Heart left ventricle (tissue), 16 donors: ENCODE measurements at places on chromosomes 16 and 17.

DNA sequence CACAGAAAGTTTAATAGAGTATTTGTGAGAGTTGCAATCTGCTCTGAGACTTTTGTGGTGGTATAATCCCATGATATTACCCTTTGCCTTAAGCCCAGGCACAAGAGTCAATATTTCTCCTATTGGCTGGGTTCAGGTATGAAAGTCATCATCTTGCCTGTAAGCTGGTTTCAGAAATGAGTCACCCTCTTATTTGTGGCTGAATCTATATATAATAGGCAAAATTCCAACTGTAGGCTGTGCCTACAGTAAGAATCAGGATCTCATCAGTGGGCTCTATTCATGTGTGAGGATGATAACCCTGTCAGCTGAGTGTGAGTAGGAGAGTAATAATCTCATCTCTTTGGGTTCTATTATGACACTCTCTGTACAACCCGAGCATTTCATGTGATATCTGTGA is 2103.1 kb downstream of the TP53TG3F start:
- no peak for DNase-seq

DNA sequence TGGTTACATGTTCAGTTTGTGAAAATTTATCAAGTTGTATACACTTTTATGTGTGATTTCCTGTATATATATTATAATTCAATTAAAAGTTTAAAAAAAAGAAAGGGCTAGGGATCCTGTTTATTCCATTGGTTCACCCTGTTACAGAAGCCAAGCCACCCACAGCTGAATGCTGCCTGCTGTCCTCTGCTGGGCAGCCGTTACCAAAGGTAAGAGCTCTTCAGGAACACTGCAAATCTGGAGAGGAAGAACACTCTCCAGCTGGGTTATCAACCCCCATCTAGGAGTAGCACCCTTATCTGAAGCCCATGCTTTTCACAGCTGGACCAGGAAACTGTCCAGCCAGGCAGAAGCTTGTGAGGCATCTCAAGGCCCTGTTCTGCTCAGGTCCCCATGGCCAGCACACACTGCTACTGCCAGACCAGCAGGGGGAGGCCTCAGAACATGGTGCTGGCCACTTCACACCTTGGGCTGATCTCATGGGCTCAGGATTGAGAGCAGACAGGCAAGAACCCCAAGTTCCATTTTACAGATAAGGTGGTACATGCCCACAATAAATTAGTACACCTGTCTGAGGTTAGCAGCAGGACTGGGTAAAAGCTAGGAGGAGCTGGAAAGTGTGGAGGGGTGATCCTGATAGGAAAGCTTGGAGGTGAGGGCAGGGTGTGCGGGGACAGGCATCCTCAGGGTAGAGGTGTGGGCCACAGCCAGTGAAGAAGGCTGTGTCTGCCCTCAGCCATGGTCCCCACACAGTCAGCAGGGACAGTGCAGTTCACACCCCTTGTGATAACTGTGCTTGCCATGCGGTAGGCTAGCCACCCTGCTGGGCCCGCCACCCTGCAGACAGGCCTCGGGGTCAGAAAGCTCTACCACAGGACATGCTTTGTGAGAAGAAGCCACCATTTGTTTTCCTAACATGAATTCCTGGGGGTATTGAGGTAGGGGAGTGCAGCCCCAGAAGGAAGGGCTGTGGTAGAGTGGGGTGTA is 54.3 kb upstream of the SREBF1 start:
- DNase-seq, result no peak

DNA sequence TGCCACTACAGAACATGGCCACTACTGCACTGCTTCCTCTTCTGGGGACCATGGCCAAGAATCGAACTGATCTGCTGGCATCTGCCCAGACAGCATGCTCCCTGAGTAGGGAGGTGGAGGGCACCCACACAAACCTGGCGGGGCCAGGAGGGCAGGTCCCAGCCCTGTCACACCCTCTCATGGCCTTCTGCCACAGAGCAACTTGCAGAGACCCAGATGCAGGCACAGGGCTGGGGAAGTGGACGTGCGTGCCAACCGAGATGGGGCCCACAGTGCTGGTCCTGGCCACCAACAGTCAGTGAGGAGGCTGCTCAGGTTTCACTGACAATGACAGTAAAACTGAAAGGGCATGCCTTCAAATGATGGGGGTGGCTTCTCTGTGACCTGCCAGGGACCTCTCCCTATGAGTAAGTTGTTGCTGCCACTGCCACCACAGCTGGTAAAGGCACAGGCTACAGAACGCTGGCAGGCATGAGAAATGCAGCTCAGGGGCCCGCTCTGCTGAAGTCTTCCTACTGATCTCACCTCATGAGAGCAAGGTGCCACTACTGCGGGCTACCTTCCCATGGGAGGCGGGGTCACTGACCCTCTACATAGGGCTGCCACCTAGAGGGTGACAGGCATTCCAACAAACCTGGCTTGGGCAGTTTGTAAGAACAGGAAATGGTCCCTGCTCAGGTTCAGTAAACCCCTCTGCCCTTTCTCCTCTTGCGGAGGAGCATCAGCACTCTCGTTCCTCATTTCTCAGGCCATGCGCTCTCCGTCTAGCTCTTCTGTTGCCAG is 15.5 kb downstream of the HIC1 start:
- no peak for DNase-seq

GRCh38 chr17:38403491-38403890 is 24.8 kb upstream of the ARHGAP23 start:
- DNase-seq, result no peak

GRCh38 chr16:56258508-56259424 is 67.5 kb downstream of the GNAO1 start:
- DNase-seq, result no peak

GRCh38 chr16:51831595-51832367 is 680.7 kb upstream of the SALL1 start:
- DNase-seq, result no peak

- peak; percentile 72 for DNase-seq
These were observed 20.5 kb downstream of the CDC42EP4 start for GRCh38 chr17:73291260-73291801.

DNA sequence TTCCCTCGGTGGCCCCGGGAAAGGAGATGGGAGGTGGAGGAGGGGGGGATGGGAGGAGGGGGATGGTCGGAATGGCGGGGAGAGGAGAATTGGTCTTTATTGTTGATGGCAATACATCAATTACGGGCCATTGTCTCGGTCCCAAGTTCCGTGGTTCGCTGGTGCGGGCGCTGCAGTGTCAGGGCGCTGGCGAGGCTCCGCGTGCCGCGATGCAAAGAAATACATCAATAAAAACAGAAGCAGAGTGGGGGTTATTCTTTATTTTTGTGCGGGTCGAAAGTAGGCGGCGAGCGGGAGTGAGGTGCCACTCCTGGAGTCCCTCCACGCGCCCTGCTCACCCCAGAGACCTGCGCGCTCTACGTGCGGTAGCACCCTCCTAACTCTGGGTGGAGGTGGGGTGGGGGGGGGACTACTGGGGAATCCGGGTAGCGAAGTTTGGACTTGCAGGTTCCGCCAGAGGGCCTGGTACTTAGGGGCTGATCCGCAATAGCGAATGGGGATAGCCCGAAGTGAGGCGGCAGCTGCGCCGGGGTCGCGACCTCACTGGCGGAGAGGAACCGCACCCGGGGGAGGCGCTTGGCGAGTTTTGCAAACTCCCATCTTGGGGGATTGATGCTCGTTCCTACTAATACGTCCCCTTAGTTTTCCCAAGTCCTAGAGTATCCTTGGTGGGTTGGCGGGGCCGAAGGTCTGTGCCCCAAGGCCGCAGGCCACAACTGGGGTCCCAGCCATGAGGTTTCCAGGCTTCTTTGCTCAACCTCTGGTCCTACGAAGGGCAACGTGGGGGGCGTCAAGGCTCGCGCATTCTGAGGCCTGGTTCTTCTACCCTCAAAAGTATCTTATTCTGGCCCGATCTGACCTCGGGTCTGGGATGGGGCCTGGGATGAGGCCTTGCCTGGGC is 3.5 kb upstream of the SALL1 start:
- DNase-seq, result no peak

- peak; percentile 20 for DNase-seq
These were observed 8.5 kb downstream of the TXNDC11 start for GRCh38 chr16:11734025-11734652.

- no peak for DNase-seq
These were observed 1.5 kb downstream of the PPM1E start for GRCh38 chr17:58757162-58757613.

- DNase-seq, result no peak
These were observed 49.7 kb downstream of the TUBD1 start for GRCh38 chr17:59842901-59843652.

- no peak for DNase-seq
These were observed 17.8 kb downstream of the LUC7L3 start for GRCh38 chr17:50737118-50737698.

DNA sequence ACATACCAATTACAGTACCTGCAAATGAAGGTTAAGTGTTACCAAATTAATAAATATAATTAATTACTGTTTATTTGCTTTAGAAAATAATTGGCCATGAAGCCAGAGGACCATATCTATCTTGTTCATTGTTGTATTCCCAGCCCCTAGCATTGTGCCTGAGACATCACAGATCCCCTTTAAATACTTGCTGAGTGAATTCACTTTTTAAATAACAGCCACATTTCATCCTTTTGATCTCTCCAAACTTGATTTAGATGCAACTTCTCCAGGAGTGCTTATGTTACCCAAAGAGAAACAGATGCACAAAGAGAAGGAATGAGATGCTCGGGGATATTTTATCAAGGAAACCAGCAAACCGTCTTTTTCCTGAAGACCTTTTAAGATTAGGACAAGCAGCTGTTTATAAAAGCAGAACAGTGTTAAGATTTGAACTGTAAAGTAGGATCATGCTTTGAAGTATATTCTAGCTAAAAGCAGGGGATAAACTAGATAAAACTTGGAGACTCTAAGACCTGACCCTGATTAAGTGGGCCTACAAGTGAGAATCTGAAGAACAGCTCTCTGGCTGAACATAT is 66.3 kb downstream of the CHD9 start:
- no peak for DNase-seq

DNA sequence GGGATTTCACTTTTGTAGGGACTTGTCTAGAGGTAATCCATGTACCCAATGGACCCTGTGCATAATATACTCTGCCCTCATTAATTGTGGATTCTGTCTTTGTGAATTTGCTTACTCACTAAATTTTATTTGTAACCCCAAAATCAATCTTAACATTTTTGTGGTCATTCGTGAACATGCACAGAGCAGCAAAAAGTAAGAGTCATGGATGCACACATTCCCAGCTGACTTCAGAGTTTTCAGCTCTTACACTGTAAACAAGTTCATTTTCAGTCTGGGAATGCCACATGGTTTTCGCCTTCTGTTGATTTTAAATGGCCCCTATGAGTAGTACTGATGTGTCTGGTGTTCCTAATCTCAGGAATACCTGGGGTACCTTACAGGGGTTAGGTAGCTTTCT is 24.3 kb downstream of the TAC4 start:
- DNase-seq, result no peak

- DNase-seq, result peak; percentile 75
These were observed 76.2 kb downstream of the RAB11FIP4 start for GRCh38 chr17:31467502-31468256.

DNA sequence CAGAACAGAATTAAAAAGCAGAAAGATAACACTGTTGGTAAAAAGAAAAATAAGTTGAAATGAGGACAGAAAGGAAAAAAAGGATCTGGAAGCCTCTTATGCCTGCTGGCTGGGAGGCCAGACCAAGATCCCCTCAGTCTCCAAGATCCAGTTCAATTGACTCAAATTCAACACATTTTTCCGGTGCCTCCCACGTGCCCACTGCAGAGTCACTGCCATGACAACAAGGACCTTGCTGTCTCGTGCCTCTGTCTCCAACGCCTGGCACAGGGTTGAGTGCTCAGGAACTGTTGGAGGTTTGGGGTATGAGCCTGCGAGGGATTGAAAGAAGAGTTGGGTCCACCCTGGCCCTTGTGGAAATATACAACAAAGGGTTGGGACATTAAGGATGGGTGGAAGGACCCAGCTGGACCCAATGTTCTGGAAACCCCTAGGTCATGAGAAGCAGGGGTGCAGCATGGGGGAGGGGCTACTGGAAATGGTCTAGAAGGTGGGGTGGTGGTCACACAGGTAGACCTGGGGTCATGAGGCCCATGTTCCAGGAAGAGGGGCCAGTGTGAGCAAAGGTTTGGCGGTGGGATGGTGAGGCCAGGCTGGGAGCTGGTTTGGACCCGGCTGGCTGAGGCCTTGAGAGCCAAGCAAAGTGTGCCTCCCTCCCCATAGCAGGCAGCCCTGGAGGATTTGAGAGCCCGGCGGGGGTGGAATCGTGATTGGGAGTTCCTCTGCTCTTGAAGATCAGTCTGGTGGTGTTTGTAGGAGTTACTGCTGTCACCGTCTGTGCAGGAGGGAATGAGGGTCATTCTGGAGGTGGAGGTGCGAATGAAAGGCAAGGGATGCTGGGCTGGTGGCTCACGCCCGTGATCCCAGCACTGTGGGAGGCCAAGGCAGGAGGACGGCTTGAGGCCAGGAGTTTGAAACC is 1.3 kb downstream of the IL34 start:
- DNase-seq, result no peak

DNA sequence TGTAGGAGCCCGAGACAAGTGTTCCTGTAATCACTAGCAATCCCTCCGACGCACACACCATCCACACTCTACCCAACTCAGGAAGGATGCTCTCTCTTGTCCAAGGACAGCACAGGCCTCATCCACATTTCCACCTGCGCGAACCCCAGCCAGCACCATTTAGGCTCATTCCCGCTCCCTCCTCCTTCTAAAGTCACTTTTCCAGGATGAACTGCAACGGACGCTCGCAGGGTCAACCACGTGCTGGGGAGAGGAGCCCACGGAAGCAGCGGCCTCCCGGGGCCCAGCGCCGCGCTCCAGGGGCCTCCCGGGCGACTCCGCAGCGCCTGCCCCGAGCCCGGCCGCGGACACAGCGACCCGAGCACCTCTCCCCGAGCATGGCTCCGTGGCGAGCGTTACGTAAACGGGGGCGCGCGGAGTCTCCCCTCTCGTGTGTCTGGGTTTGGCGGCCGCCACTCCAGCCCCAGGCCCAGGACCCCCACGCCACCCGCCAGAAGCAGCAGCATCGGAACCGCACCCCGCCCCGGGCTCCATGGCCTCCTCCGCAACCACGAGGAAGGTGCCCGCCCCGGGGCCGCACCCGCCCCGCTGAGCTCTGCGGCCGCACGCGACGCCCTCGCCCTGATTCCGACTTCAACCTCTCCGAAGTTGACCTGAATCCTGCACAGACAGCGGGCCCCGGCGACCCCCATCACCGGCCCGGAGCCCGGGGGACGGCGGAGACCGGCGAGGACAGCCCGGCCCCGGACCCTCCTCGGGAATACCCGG is 668 bp downstream of the USP36 start:
- peak; percentile 51 for DNase-seq
